ENCODE measurements at places on chromosomes 2 and 18. TPM values are rescaled to one million over a fixed set of nuclear protein-coding genes. Genes with fewer than 3 reads are reported as not detected.

DNA sequence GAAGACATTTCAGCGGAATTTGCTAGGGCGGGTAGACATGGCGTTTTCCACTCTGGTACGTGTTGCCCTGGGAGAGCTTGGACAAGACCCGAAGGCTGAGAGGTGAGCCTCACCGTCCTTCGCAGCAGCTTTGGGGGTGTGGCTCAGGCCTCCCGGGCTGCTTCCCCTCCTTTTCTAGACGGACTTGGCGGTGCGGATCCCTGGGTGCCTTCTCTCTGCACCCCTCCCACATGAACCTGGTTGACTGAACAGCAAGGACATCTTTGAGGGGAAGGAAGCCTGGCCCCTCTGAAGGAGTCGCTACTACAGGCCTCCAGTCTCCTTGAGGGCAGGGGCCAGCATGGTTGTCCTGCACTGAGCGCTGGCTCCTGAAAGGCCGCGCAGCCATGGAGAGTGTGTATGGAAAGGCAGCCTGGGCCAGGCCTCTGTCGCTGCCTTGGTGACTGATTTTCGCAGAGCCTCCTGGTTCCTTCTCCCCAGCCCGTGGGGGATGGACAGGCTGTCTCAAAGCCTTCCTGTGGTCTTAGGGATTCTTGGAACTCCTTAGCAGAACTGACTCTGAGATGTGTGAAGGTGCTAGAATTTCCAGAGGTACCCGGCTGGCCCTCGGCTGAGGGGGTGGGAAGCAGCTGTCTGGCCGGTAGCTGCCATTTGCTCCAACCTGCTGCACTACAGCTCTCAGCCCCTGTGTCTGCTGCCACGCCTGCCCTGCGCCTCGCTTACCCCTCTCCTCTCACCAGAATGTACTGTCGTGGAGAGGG lies 9.9 kb downstream of the CNNM4 start:
- no peak for DNase-seq

DNA sequence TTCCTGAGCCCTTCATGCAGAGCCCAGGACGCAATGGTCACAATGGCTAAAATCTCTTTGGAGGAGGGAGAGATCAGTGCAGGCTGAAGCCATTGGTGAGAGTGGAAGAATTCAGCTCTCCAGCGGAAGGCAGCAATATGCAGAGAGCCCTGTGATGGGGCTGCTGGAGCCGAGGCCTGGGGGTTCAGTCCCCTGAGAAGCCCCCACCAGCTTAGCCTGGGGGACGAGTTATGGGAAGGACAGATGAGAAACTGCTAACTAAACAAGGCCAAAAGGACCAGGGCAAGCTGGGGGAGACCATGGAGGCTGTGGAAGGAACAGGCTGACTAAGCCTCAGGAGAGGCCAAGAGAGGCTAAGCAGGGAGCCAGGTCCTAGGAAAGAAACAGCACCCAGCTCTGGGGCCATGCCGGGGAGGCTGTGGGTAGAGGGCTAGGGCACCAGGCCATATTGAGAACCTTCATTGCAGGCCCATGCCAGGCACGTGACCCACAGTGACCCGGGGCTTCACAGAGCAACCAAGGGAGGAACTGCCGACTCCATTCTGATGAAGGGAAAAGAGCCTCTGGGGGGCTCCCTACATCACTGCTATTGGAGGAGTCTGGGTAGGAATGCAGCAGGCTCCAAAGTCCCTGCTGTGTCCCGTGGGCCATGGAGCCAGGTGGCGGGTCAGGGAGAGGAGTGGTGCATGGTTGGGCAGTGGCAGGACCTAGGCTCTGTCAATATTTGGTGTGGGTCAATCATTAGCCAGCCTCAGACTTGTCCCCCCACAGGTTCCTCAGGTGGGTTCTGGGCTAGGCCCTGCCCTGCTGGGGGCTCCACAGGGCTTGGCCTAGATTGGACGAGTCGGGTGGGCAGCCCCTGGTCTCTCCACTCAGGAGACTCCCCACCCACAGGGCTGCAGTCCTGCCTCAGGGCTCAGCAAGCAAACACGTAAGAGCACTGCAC lies 19.8 kb downstream of the PROC start:
- DNase-seq = no peak

DNA sequence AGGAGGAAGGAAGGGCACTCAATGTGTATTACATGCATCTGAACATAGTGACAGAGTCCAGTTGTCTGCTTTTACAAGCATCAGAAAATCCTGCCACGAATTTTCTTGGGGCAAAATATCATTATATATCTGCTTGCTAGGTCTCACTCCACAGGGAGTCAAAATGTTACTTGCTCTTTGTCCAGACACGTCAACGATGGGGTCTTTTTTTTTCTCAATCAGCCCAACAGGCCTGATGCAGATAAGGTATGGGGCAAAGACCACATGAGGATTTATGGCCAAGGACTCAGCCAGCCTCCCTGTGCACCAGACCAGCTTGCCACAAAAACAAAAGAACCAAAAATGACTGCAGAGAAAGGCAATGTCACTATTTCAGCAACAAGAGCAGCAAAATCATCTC lies 323.4 kb upstream of the PKDCC start:
- DNase-seq = no peak

- DNase-seq = no peak
Measured at GRCh38 chr2:222470802-222471468, 46.6 kb downstream of the SGPP2 start.

The IL1F10 gene
- not detected for total RNA-seq

DNA sequence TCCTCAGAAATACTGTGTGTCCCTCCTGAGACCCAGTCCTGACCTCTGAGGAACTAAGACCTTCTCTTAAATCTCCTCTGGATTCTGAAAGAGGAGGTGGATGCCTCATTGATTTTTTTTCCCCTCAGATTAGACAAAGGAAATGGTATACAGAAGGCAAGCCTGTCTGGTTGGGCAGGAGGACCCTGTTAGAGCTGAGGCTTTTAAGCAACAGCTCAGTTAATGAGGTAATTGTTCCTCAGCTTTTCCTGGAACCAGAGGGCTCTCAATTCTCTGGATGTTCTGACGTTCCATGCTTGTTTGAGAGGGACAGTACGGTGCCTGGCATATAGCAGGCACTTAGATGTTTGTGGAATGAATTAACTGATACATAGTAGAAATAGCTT lies 61.7 kb upstream of the MCFD2 start:
- DNase-seq = no peak

DNA sequence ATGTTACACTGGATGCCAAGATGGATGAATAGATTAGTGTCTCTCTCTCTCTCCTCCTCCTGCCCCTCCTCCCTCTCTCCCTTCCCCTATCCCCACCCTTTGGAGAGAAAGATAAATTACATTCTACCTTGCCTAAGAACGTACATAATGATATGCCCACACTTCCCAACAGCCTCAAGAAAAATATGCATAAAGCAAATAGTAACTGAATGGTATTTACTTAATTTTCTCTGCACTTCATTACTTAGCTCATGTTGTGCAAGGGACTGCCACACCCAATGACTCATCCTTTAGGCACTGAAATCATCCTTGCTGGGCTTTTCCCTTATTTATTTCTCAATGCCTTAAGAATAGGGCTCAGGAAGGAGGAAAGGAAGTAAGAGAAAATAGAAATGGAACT lies 137.3 kb upstream of the PID1 start:
- no peak for DNase-seq

The C2orf66 gene
- total RNA-seq = not detected

The LHCGR gene
- 0.65 TPM for total RNA-seq

DNA sequence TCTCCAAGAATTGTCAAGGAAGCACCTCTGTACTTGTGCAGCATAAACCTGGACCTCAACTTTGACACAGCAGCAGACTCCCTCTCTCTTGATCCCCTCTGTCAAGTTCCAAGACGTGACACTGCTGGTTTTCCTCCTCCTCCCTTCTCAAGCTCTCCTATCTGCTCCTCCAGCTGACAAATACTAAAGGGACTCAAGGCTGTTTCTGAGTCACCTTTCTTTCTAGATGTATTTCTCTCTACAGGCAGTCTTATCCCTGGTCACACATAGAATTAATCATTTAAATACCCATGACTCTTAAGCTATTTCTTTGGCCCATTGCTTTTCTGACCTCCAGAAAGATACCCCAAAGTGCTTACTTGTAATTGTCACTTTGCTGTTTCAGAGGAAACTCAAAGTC lies 53.5 kb downstream of the SEPTIN10 start:
- no peak for DNase-seq

DNA sequence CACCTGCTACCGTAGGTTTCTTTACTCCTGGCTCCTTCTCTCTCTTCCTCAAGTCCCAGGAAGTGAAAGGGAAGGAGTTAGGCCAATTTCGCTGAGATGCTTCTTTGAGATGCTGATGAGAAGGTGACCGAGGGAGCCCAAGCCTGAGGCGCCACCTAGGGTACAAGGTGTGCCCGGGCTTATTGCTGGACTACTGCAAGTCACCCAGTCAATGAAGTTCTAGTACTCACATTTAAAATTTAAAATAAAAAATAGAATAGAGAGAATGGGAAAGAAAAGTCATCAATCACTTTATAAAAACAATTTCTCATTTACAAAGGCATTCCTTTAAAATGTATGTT lies 45.3 kb downstream of the ACAA2 start:
- DNase-seq = no peak

DNA sequence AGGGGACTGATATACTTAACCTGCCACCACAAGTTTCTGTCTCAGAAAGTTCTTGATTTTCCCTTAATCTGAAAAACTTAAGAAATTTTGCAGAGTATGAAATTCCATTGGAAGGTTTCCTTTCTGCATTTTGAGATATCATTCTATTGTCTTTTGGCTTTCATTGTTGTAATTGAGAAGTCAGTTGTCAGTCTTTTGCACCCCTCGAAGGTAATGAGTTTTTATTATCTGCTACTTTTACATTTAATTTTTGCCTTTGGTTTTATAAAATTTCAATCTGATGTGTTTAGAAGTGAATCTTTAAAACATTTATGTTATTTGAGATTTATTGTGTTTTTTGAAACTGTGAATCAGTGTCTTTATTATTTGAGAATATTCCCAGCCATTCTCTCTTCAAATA lies 4.8 kb upstream of the IL36A start:
- no peak for DNase-seq

DNA sequence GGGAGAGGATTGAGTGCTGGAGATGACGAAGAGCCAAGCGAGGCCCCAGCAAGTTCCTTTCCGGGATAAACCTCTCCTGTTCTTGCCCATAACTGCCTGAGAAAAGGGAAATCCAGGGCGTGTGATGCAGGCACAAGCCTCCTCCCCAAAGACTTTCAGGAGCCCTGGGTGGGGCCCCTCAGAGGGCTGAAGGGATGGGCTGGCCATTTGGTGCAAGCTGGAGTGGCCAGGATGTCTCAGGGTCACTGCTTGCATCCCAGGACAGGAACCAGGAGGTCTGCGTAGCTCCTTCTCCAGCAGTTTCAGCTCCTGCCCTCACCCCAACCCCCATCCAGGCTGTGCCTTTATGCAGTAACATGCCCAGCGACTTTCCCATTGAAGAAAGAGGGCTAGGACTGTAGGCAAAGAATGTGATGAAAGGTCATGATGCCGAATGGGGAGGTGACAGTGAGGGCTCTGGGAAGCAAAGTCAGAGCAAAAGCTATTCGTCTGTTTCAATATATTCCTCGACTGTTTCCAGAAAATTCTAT lies 80.2 kb downstream of the PXDN start:
- DNase-seq = no peak

DNA sequence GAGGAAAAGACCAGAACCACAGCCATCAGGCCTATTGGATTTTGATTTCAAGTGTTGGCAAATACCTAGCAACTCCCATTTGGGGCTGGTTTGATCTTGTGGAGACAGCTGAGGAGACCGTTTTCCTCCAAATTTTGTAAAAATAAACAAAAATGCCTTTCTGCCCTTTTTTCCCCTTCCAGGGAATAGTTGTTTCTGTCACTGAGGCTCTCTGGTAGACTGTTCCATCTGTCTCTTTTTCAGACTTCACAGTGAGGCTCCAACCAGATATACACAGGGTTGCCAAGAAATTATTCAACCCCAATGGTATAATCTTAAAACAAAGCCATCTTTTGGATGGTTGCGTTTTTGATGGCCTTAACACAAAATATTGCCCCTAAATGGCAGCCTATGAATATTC lies 115.7 kb downstream of the ACOXL start:
- DNase-seq = no peak

DNA sequence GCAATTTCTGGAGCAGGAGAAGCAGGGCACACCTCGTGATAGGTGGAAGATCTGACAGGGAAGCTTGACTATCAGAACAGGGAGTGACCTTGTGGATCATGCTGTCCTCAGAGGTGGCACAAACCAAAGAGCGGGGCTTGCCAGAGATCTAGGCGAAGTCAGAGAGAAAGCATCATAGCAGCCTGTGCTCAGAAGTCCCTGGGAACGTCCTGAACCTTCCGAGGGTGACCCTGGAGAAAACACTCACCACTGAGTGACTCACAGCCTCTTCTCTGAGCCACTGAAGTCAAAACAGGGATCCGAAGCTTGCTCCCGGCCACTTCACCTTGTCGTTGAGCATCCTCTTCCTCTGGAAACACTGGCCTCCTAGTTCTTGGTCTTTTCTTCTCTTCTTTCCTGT lies 56.7 kb downstream of the IL1R2 start:
- DNase-seq = no peak

- peak; percentile 82 for DNase-seq
Measured at GRCh38 chr18:24076950-24077349, 61.9 kb upstream of the CABYR start.

- DNase-seq = no peak
Measured at GRCh38 chr2:183614799-183615435, 490.7 kb downstream of the NUP35 start.

The MARCO gene
- 17.1 TPM for total RNA-seq

- peak; percentile 86 for DNase-seq
Measured at GRCh38 chr2:238022594-238023157, 38.1 kb upstream of the SCLY start.

The TTC31 gene
- 19.4 TPM for total RNA-seq

- peak; percentile 29 for DNase-seq
Measured at GRCh38 chr18:35917043-35917442, 55.4 kb upstream of the RMP24 start.
